ENCODE measurements at places on chromosomes 4 and X. TPM values are rescaled to one million over a fixed set of nuclear protein-coding genes. Genes with fewer than 3 reads are reported as not detected.

ESX1 gene
- total RNA-seq: not detected

STAP1 gene
- total RNA-seq: not detected

TMEM156 gene
- not detected for total RNA-seq

HCFC1 gene
- total RNA-seq: 21.6 TPM

F9 gene
- total RNA-seq: not detected

PCYT1B gene
- total RNA-seq: under 0.01 TPM

GAB3 gene
- 0.11 TPM for total RNA-seq

GATA1 gene
- not detected for total RNA-seq

GUCY1A1 gene
- total RNA-seq: 171 TPM

TBC1D19 gene
- 25.3 TPM for total RNA-seq

MSL3 gene
- 28.1 TPM for total RNA-seq

CXCL6 gene
- not detected for total RNA-seq

CDX4 gene
- not detected for total RNA-seq

All from placental epithelial cell (primary cell).